ENCODE measurements at places on chromosomes 4 and X. TPM values are rescaled to one million over a fixed set of nuclear protein-coding genes. Genes with fewer than 3 reads are reported as not detected.

GRXCR1 gene
- polyA plus RNA-seq = not detected

PNMA6F gene
- 0.27 TPM for polyA plus RNA-seq

- no peak for DNase-seq
Observed at GRCh38 chr4:88223516-88223915, 60.8 kb downstream of the PPM1K start.

DNA sequence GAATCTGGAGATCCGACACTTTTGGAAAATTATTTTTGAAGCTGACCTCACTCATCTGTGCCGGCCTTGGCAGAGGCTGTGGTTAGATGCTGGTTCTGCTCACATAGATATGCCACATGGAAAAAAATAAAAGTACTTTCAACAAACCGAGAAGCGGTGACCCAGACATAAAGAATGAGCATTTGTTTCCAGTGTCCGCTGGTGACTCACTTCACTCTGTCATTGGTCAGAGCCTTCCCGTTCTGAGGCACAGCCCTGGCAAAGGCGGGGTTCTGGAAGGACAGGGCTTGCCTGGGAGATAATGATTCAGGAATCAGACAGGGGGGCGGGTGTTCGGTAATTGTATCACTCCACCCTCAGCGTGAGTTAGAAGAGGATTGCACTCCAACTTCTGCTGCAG is 172.4 kb upstream of the MXRA5 start:
- no peak for DNase-seq

- peak; percentile 16 for DNase-seq
Observed at GRCh38 chrX:50697691-50698090, 116.3 kb downstream of the SHROOM4 start.

- DNase-seq = peak; percentile 91
Observed at GRCh38 chr4:94451695-94452475, at the start of gene PDLIM5. Gene PDLIM5, plus strand, starts transcription at chr4:94451942. Its CDS starts 3,347 bp downstream, at chr4:94455289.

DNA sequence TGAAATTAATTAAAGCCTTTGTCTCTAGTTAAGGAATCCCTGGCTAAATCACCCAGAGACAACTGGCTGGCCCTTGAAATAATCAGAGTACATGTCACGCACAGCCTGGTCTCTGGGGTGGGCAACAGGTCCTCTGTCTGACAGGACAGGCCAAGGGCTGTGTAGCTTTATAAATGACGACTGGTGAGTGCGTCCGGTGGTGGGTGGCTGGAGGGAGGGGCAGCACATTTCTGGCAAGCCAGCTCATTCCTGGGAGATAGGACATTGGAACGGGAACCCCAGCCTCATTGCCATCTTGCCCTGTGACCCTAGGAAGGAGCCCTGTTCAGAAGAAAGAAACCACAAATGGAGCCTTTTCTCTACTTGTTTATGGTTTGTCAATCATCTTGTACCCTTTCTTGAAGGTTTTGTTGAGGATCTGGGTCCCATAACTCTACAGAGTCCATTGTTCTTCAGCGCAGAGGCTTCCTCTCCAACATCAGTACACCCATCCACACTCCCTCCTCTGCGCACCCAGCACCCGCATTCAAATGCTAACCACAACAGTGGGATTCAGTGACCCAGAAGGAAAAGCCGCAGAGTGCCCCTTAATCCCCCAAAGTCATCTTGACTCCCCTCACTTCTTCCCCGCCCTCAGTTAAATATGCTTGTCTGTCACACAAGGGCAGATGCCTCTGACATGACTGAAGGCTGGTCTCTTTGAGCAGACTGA is 368.1 kb downstream of the UNC5C start:
- DNase-seq = no peak

GRCh38 chr4:124861761-124862160 is 149.2 kb upstream of the ANKRD50 start:
- DNase-seq = no peak

DNA sequence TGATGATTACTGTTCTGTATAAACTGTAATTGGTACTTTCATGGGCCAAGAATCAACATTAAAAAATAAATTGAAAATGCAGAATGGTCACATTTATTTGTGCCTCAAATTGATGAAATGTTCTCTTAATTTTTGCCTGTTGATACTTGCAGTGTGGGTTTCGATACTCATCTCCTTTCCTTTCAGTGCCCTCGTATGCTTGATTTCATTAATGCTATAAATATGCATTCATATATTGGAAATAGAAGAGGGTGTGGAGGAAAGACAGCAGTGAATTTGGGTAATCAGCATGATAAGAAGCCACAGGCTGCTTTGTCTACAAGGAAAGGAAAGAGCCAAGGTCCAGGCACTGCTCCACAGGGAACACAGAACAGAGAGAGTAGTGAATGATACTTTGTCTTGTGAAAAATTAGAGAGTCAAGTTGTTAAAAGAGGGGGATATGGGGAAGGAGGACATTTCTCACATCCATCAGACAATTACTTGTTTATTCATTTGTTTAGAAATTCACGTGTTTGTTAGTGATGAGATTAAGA is 1.0 kb upstream of the DDX60 start:
- no peak for DNase-seq

Data from renal pelvis (tissue), 12 donors.